ENCODE measurements at places on chromosomes 13 and 19.

DNA sequence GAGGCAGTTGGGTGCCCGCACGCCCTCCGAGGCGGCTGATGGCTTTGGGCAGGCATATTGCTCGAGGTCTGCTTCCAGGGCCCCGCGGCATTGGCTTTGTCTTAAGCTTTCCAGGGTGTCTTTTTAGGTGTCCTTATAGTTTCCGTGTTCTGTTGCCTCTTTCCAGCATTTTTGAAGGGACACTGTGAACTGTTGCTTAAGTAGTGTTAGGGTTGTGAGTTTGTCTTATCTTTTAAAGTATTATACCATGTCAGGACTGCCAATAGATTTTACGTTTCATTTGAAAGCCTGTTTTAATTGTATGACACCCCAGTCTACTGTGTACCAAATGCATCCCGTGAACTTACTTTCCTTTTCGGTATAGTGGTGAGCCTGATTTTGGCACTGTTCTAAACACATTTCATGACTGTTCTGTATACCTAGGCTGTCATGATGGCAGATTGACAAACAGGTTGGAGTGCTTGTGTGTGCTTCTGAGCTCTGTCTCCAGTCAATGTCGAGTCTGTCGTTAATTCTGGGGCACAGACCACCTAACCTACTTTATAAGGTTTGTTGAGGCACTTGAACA lies 656 bp downstream of the PCCA start:
- peak; percentile 32 for DNase-seq

- peak; percentile 29 for DNase-seq
These were observed 199.8 kb downstream of the COG6 start for GRCh38 chr13:39855236-39855635.

DNA sequence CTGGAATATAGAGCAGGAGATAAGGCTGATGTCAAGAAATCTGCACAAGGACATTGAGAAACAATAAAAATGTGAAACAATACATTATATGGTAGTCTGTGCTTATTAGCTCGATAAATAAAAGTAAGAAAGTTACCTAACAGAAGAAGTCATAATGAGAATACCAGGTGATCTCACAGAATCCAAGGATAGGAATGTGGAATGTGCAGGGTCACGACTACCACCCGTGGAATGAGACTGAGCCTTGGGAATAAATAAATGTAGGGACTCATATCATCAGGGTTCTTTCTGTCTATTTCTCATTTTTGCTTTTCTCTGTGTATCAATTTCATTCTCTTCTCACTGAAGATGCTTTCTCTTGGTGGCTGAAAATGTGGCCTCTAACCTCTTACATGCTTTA lies 26.0 kb upstream of the KBTBD7 start:
- DNase-seq: peak; percentile 10

DNA sequence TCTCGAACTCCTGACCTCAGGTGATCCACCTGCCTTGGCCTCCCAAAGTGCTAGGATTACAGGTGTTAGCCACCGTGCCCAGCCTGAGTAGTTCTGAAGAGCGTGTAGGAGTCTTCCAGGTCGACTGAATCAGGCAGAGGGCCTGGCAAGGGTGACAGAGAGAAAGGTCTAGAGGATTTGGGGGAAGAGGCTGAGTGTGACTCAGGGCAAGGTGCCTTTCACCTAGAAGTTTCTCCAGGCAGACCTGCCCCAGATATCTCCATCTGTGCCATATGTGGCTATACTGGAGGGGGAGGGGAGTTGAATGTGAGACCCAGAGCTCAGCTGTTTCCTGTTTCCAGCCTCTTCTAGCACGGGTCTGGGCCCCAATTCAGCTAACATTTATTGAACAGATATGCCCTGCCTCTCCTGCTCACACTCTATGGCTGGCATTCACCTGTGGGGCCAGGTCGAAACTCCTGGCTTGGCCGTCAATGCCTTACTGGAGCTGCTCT lies 1.3 kb downstream of the CCDC159 start:
- no peak for DNase-seq

GRCh38 chr13:34338102-34338501 lies 520.2 kb downstream of the RFC3 start:
- DNase-seq: no peak

Data from M059J (cell line).